Occipital lobe (tissue), 3 donors: ENCODE measurements at places on chromosomes 3 and 15.

DNA sequence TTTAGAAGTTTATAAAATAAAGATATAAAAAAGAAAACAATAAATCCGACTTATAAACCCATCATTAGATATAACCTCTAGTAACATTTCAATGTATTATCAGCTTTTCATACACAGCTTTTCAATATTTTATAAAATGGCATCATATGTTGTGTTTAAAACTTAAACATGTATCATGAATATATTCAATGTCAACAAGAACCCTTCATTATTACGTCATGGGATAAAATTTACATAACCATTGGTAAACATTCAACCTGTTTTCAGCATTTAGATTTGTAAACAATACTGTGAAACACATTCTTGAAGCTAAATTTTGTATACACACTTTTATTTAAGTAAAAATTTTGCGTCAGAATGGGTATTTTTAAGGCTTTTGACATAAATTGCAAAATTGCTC is 153.4 kb upstream of the SOX14 start:
- no peak for DNase-seq

DNA sequence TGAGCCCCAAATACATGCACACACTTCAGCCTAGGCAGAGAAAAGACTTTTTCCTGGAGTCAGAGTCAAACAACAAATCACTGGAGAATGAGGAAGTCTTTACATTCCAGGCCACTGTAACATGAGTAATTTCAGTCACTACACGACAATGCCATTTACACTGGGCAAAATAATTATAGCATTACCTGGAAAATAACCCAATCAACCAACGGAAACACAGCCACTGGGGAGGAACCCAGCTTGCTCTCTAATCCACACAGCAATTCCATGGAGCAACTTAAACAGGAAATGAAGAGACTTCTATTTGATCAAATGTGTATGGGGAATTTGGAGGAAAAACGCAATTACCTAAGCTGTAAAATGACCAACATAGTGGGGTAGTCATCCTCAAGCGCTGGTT is 15.2 kb downstream of the FSTL1 start:
- DNase-seq = no peak

DNA sequence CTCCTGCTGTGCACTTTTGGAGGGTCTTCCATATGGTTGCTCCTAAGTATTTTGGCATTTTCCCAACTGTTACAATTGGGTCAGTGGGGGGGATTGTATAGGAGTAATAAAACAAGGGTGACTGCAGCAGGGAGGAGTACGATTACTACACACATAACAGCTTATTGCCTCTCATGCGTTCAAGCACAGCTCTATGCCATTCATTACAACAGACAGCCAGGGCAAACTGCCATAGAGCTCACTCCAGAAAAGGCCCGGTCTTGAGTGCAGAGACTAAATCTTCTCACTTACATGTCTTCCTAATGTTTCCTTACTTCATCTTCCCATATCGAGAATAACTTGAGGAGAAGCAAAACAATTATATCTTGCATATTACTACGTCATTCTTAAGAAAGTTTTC is 1.4 kb upstream of the CHMP2B start:
- DNase-seq = no peak

- DNase-seq = no peak
These were observed 56.5 kb downstream of the CHCHD6 start for GRCh38 chr3:126760541-126760940.

GRCh38 chr3:57820479-57820878 is 64.4 kb downstream of the SLMAP start:
- no peak for DNase-seq

- no peak for DNase-seq
These were observed 84.3 kb downstream of the ADAMTS7 start for GRCh38 chr15:78726870-78727551.

GRCh38 chr3:21392526-21392925 is 358.5 kb downstream of the ZNF385D start:
- no peak for DNase-seq

DNA sequence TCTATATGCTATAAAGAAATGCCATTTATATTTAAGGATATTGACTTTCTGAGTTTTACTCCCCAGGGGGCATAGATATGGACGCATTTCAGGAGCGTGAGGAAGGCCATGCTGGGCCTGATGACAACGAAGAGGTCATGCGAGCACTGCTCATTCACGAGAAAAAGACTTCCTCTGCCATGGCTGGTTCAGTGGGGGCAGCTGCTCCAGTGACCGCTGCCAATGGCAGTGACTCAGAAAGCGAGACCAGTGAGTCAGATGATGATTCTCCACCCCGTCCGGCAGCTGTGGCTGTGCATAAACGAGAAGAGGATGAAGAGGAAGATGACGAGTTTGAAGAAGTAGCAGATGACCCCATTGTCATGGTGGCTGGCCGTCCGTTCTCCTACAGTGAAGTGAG is 38.4 kb downstream of the GTF2E1 start:
- no peak for DNase-seq

DNA sequence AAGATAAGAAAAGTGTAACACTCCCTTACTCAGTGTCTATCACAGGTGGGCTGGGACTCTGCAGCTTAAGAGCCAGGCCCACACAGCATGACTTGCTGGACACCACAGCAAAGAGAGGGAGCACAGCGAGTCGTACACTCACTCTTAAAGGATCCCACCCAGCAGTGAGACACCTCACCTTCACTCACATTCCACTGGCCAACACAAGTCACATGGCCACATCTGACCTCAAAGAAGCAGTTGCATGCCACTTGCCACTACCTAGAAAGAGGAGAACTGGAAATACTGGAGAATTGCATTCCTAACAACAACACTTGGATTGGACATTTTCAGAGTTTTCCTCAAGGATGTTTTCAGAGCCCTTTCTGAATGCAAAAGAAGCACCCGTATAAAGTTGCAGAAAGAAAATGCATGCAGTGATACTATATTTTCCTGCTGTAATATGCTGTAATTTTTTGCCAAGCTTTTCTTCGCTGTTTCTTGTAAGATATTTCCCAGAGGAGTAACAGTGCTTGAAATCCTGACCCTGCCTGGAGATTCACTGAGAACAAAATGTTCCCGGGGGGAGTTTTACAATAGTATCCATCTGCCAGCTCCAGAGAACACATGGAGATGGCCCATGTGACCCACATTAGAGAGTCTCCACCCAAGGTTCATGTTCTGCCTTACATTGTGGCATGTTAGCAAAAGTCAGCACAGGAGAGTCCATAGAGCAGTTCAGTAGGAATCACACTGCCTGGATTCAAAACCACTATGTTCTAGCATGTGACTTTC is 42.2 kb downstream of the TRIM42 start:
- DNase-seq = no peak

- no peak for DNase-seq
These were observed 69.0 kb upstream of the FNDC3B start for GRCh38 chr3:171970301-171970788.

DNA sequence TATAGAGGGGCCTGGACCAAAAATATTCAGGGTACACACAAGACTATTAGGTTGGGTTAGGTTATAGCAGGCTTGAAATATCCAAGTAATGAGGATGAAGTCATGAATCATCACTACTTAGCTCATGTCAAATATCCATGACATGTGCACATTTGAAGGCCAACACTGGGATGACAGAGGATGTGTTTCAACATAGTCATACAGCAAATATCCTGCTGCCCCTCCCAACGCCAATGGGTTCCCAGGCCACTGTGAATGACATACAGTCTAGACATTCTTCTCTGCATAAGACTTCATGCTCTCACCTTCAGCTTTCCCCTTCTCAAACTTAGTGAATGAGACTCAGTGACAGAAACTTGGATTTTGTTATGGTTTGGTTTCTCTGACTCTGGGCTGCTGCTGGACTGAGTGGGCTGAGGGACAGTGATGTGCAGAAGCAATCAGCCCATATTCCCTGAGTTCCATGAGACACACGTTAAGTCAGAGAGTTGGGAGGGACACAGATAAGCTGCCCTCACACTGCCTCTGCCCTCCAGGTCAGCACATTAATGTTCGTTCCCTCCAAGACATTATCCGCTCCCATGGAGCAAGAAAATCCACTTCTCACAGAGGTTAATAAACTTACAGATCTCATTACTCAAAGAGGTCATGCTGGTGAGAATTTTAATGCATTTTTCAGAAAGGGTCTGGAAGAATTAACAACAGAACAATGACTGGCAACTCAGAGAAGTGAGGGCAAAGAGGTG is 15.4 kb downstream of the HOMER2 start:
- no peak for DNase-seq

DNA sequence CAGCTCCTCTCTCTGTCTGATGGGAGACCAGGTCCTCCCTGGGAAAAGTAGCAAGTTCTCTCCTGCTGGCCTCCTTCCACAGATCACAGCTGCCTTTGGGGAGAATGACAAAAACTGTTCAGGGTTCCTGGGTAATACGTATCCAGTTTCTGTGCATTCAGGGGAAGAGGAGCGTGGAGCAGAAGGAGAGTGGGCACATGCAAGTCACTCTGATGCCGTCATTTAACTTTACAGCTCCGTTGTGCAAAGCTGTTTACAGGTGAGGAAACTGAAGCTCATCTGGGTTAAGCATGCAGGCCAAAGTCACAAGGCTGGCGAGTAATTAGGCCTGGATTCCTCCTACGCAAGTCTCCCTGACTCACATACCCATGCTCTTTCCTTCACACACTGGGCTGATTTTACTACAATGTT is 7.5 kb upstream of the TM4SF1 start:
- no peak for DNase-seq

- DNase-seq = no peak
These were observed 228.5 kb downstream of the ZBBX start for GRCh38 chr3:167151636-167152035.

GRCh38 chr3:101642441-101642840 is 34.5 kb downstream of the ZBTB11 start:
- no peak for DNase-seq

- DNase-seq = no peak
These were observed 386.9 kb downstream of the PDCD6IP start for GRCh38 chr3:34185301-34185700.

- no peak for DNase-seq
These were observed 386.3 kb upstream of the EPHA6 start for GRCh38 chr3:96428097-96428496.

- no peak for DNase-seq
These were observed 48.4 kb upstream of the TRAK1 start for GRCh38 chr3:42042747-42043098.

DNA sequence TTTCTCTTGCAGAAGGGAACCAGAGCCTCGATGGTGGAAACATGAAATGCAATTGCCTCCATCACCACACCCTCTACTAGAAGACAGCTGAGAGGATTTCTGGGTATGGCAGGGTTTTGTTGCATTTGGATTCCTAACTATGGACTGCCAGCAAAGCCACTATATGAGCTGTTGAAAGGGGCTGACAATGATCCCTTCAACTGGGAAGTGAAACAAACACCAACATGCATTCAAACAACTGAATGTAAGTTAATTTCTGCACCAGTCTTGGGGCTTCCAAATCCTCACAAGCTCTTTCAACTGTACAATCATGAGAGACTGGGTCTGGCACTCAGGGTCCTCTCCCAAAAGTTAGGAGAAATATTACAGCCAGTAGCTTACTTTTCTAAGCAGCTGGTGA is 116.7 kb upstream of the PLCL2 start:
- no peak for DNase-seq

DNA sequence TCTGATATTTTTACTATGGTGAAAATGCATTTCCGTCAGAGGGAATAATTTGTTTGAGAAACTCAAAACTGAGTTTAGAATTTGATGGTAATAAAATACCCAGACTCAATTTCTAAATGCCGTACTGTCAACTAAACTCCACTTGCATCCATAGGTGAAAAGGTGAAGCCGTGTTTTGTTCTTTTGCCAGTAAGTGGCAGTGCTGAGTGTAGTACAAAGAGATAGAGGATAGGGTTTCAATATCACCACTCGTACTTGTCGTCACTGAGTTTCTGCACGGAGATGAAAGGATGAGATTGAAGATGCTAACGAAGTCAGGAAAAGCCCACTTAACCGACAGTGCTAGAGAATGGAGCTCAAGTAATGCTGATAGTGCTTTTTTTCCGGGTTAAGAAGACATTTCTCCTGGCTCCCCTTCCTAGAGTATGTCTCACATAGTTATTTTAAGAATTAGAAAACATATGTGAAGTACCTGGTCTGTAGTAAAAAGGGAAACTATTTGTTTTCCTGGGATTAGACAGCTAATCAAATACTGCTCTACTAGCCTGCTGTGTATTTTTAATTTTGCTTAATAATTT is 345.1 kb downstream of the IL5RA start:
- DNase-seq = no peak

- no peak for DNase-seq
These were observed 16.5 kb upstream of the CYP11A1 start for GRCh38 chr15:74383695-74384565.

DNA sequence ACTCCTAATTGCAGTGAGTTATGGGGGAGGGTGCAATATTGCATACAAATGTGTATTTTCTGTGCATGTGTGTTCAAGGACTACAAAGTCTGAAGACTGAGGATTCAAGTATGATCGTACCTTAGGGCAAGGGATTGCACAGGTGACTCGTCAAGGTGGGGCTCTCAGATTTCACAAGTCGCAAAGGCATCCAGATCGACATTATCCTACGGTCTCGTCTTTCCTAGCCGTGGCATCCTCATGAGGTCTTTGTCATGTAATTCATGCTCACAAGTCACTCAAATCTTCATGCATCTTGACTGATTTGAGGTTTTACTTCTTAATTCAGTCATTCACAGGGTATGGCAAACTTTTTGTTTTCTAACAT is 191.4 kb upstream of the HES1 start:
- no peak for DNase-seq

- peak; percentile 84 for DNase-seq
These were observed 5.6 kb downstream of the HES1 start for GRCh38 chr3:194141415-194142155.

GRCh38 chr15:69808756-69809155 is 289.0 kb downstream of the TLE3 start:
- no peak for DNase-seq

DNA sequence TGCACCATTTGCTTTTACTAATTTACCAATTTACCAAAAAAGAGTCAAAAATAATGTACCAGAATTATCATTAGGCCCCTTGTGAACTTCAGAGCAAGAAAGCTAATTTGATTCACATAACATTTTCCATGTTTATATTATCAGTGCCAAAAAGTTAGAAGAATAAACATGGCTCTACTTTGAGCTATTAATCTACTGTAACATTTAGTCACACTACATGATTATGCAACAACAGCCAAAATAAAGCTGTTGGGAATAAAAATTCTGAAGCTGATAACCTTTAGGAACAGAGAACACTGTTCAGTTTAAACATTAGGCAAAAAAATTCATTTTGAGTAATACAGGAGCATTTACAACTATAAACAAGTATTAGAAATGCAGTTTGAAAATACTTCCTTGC is 63.6 kb downstream of the PROS1 start:
- DNase-seq = no peak

GRCh38 chr3:69321301-69322157 is 64.4 kb downstream of the FRMD4B start:
- no peak for DNase-seq

- peak; percentile 69 for DNase-seq
These were observed 14.0 kb downstream of the VILL start for GRCh38 chr3:38004415-38005075.

- DNase-seq = no peak
These were observed 12.9 kb downstream of the REC114 start for GRCh38 chr15:73455876-73456275.

GRCh38 chr3:10928407-10928960 is 64.1 kb upstream of the SLC6A1 start:
- DNase-seq = no peak
